ENCODE measurements at places on chromosomes 13 and 19.

DNA sequence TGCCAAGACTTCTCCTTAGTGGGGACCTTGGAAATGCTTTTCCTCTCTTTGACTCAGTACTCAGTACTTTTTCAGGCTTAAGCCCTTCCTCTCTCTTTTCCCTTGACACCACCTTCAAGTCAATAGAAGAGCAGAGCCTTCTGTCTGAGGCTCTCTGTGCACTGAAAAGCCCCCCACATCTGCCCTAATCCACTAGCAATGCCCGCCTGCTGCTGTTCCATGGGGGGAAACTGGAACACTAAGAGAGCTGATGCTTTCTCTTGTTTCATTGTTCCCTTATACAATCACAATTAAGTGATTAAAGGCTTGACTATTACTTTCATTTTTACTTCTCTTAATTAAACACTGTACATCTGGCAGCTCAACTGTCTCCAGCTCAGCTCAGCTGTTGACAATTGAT is 254.5 kb downstream of the SLITRK6 start:
- DNase-seq: no peak

DNA sequence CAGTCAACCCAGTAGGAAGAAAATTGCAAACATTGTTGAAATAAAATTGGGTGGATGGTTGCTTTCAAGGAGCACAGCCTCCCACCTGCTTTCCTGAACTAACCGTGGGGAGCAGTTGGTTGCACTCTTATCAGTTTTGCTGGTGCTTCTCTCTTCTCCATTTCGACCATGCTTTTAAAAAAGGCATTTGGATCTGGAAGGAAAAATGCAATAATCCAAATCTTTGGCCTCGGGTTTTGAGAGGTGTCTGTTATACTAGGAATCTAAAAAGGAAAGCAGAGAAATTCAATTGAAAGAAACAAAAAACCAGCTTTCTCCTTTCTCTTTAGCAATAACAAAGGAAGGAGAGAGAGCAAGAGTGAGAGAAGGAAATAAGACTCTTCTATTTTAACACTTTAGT is 113.6 kb upstream of the ARGLU1 start:
- DNase-seq: no peak

GRCh38 chr13:53064731-53065130 is 36.1 kb downstream of the OLFM4 start:
- DNase-seq: no peak

GRCh38 chr13:77563111-77563510 is 27.6 kb downstream of the SCEL start:
- DNase-seq: no peak

DNA sequence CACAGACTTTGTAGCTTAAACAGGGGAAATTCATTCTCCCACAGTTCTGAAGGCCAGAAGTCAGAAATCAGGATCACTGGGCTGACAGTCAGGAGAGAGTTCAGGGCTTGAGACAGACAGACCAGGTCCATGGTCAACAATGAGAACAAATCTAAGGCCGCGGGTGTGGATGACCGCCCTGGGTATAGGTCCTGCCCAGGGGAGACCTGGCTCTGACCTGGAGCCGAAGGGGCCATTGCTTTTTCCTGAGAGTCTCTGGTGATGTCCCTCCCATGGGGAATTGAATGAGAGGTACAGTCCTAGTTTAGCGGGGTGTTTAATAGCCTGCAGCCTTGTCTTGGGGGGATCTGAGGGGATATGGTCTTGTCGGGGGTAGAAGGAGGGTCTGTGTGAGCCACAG is 25.2 kb upstream of the FBL start:
- no peak for DNase-seq

GRCh38 chr19:45952686-45953505 is 20.8 kb downstream of the NOVA2 start:
- DNase-seq: peak; percentile 17

- DNase-seq: no peak
Measured at GRCh38 chr19:51295382-51296126, 15.9 kb upstream of the IGLON5 start.

GRCh38 chr13:43428545-43429296 is 358.1 kb downstream of the ENOX1 start:
- DNase-seq: peak; percentile 7

- no peak for DNase-seq
Measured at GRCh38 chr19:2341982-2342381, 13.5 kb downstream of the SPPL2B start.

DNA sequence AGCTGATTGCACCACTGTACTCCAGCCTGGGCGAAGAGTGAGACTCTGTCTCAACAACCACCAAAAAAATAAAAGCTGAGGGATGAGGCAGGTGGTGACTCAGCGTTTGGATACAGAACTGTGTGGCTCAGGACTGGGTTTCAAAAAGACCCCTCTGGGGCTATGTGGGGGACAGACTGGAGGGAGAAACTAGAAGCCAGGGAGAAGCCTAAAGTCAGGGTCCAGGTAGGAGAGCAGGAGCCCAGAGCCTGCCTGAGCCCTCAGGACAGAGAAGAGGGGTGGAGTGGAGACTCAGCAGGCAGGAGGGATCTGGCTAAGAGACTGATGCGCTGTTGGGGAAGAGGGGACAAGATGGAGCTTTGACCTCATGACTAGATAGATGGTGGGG is 1.8 kb upstream of the CD37 start:
- DNase-seq: no peak

DNA sequence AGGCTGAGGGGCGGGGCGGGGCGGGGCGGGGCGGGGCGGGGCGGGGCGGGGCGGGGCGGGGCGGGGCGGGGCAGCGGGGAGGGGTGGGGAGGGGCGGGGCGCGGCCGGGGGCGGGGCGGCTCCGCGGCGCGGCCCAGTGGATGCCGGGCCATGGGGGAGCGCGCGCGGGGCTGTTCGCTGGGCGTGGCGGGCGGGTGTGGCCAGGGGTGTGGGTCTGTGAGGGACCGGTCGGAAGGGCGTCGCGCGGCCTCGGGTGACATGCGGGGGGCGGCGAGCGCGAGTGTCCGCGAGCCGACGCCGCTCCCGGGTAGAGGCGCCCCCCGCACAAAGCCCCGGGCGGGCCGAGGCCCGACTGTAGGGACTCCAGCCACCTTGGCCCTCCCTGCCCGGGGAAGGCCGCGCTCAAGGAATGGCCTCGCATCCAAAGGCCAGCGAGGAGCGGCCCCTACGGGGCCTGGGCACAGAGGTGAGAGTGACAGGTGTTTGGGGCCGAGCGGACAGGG is at the start of gene ZFP28:
TSS of gene ZFP28 (plus strand) at position 188 of the 503 bp plus-strand sequence. CDS start at position 259, 71 bp downstream.
- no peak for DNase-seq

- DNase-seq: no peak
Measured at GRCh38 chr13:90008707-90009149, 1338.8 kb upstream of the MIR17HG start.

- no peak for DNase-seq
Measured at GRCh38 chr13:20370815-20371421, 138.8 kb upstream of the GJB6 start.

DNA sequence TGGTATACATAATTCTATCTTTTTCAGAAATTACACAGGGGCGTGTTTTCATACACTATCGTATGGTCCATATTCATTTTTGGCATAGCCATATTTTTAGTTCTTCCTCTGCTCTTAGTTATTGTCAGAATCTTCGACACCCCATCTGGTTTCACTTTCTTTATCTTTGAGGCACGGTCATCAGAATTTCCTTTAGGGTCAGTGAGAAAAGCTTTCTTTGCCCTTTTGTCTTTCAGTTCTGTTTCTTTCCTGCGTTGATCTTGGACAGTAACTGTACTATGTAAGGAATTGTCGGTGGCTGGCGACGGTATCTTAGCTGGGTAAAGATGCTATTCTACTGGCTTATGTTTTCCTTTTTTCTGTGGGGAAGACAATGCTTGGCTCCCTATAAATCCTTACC is 10.6 kb upstream of the KIR2DL4 start:
- peak; percentile 41 for DNase-seq

GRCh38 chr19:13841086-13841961 is 35.6 kb upstream of the NANOS3 start:
- peak; percentile 22 for DNase-seq

- no peak for DNase-seq
Measured at GRCh38 chr13:25420161-25420560, 48.4 kb downstream of the ATP8A2 start.

DNA sequence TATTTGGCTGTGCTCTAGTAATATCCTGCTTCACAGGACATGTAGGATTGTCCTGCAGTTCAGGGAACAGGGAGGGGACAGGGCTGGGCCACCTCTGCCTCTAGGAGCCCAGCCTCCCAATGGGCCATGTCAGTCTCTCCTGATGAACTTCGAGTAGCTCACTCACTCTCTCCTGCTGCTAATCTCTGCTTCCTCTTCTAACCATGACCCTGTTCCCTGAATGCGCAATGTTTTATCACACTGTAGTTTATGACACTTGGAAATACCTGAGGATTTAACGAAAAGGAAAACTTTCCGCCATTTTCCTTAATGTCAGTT is 9.2 kb downstream of the PARP4 start:
- DNase-seq: no peak

DNA sequence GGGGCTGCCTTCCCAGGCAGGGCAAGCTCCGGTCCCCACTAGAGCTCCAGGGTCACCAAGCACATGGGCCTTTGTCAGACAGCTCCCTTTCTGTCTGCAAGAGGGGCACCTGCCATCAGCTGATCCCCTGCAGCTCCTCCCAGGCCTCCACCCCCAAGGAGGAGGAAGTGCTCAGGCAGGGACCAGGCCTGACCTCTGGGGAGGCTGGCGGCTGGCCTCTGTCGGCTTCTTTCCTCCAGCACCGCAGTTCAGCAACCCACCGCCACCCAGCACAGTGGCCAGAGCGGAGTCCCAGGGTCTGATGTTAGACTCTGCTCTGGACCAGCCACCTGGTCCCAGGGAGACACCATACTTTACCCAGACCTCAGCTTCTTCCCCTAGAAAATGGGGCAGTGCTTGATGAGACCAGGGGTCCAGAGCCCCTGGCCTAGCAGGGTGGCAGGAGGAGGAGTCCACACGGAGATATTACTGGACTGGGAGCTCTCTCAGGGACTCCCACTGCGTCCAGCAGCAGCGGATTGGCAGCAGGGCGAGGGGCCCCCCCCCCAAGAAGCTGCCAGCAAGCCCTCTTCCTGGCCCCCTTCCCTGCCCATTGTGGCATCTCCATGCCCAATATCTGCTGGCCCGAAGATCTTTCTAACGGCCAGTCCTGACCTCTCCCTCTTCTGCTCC is 24.1 kb downstream of the NKPD1 start:
- peak; percentile 56 for DNase-seq

GRCh38 chr19:48925240-48925843 is 8.2 kb upstream of the DHDH start:
- DNase-seq: no peak

DNA sequence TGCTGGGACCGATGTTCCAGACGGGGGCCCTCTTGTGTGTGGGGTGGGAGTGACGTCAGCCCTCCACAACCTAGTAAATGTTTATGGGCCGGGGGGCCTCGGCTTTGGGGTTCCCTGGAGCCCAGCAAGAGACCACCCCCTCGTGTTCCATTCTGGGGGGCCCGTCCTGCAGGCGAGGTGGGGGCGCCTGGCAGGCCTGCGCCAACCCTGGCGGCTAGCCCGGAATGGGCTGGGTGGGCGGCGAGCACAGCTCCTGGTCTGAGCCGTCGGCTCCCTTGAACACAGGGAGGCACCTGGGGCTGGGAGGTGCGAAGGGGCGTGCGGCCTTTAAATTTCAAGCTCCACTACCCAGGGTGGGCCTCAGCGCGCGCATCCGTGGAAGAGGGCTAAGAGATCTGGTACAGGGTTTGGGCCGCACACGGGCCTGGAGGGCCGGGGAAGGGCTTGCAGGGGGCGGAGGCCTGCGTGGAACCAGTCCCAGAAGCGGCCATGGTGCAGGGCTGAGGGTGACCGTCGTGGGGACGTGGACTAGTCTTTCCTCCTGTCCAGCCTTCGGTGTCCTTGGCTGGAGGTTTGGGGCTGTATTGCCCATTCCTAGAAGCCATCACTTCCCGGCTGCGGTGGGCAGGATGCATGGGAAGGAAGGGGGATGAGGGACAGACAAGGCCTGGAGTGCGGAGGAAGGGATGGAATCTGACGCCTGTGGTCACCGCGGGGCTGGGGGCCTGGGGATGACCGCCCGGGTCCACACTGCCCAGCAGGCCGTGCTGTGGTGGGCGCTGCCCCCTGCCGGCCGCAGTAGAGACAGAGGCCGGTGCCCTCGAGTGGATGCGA is 11.4 kb downstream of the NDUFA11 start:
- DNase-seq: no peak

DNA sequence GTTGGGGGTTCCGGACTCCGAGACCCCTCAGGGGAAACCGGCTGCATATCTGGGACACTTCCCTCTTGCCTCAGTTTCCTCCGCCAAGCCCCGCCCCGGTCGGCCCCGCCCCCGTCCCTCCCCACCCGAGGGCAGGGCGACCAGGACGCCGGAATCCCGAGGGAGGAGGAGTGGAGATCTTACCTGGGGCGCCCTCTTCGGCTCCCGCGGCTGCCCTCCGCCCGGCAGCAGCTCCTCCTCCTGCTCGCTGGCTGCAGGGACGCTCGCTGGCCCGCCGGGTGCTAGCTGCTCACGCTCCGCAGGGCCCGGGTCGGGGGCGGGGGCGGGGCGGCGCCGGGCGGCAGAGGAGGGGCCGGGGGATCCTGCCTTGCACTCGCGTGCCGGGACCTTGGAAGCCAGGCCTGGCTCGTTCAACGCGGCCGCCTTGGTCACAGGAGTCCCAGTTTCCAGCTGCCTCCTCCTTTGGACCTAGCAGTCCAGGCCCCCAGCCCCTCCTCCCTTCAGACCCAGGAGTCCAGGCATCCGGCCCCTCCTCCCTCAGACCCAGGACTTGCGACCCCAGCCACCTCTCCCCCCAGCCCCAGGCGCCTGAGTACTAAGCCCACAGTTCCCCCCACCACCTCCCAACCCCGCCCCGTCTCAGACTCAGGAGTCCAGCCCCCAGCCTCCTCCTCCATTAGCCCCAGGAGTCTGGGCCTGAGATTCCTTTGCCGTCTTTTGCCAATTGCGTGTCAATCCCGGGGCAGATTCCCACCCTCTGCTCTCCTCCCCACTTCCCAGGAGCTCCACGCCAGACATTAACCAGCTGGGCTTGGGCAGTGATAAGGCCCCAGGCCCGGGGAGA is at the start of gene NTF4:
TSS of gene NTF4 (minus strand) at position 51 of the 844 bp plus-strand sequence. CDS start 2,821 bp downstream, outside the sequence.
- DNase-seq: no peak

DNA sequence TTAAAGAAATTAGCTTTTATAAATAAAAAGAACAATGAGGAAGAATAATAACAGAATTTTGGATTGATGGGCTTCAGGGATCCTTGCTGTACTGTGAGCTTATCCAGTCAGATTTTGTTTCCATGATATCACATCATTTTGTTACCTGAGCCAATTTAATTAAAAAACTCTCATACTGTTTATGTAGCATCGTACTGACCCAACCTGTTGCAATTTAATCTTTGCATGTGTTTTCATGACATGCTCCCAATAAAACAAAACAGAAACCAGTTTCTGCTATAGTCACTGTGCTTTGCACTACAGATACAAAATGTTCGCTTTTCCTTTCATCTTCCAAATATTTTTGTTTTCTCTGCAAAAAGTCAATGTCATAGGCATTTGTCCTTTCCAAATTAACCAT is 109.7 kb upstream of the RNF113B start:
- no peak for DNase-seq
